Neural crest cell (in vitro differentiated cells): ENCODE measurements at places on chromosomes 5 and 9.

- peak; percentile 74 for DNase-seq
These were observed at the start of gene ERGIC1 for GRCh38 chr5:172833686-172834414. TSS of gene ERGIC1 (plus strand) at chr5:172834251. CDS start at chr5:172834414, 163 bp downstream.

GRCh38 chr5:16812911-16813310 is 123.2 kb downstream of the MYO10 start:
- no peak for DNase-seq

DNA sequence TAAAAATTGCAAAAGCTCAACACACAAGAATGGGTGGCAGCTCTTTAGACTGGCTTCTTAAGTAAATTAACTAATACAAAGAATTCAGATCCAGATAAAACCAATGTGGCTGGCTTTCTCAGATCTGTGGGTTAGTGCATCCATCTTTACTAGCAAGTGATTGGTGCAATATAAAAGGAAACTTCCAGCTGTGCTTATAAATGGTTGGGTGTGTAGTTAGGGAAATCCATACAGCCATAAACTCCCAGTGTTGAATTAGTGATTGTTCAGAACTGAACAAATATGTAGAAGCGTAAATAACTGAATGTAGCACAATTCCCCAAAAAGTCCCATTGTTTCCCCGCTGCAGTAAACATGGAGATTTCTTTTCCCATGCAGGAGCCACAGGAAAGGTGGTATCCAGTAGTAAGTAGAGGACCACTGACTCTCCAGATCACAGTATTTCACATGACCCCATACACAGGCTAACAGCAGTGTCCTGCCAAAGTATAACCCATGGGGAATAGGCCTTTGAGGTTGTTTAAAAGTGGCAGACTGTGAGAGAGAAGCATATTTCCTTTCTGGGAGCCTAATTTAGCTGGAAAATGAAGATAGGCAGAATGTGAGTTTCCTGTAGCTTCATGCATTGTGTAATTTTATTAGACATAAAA is 173.1 kb upstream of the SLC12A2 start:
- DNase-seq, result no peak

GRCh38 chr9:120564589-120564988 is 15.4 kb downstream of the CDK5RAP2 start:
- DNase-seq, result no peak
